Fibroblast of pulmonary artery (primary cell): ENCODE measurements at places on chromosomes 12 and 14.
A peak's percentile ranks its signal among the peaks of the same experiment; 100 is the strongest.

GRCh38 chr12:123062681-123063486 lies 82.4 kb downstream of the ARL6IP4 start:
- peak; percentile 52 for DNase-seq

DNA sequence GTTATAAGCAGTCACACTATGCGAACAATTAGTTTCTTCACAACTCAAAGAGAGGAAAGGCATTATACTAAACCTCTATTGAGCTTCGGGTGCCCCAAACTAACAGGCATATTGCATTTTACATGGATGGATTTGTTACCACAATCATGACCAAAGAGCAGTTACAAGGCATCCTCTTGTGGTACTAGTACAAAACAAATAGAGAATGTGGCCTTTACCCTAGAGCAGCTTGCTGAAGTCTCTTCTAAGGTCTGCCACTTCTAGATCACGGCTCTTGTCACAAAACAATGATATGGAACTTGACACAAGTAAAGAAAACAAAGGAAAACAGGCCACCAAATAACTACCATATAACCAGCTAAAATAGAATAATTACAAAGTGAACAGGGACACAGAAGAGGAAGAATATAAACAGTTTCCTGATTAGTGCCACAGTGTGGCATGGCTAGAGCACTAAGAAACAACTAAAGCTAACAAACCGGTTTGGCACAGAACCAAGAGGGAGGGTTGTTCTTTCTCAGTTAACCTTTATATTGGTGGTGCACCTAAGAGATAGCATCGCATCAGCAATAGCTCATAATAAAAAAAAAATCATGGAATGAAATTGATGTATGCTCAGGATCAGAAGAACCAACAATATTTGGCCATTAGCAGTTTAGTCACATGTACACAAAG lies 209.7 kb upstream of the ATP2B1 start:
- DNase-seq, result no peak

- DNase-seq, result peak; percentile 97
Observed at GRCh38 chr14:38255673-38256532, at the start of gene CLEC14A. Gene CLEC14A, minus strand, starts transcription at chr14:38256093. Its CDS starts 71 bp downstream, at chr14:38256022.

- DNase-seq, result no peak
Observed at GRCh38 chr12:29709054-29709453, 74.7 kb downstream of the TMTC1 start.

- DNase-seq, result no peak
Observed at GRCh38 chr12:132450418-132451171, 39.4 kb upstream of the FBRSL1 start.

DNA sequence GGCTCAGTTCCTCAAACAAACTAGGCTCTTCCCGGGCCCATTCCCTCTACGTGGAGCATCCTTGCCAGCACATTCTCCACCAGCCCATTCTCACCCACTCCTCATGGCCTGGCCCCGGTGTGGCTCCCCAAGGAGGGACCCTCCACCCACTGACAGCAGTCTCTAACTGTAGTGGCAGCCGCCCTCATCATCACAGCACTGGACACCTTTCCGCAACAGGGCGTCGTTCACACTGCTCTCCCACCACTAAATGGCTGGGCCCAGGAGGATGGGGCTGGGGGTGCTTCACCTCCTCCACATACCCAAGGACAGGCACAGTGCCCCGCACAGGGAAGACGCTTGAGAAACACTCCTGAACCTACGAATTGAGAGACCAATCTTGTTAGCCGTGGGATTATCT lies 123.0 kb downstream of the RIMBP2 start:
- DNase-seq, result no peak

DNA sequence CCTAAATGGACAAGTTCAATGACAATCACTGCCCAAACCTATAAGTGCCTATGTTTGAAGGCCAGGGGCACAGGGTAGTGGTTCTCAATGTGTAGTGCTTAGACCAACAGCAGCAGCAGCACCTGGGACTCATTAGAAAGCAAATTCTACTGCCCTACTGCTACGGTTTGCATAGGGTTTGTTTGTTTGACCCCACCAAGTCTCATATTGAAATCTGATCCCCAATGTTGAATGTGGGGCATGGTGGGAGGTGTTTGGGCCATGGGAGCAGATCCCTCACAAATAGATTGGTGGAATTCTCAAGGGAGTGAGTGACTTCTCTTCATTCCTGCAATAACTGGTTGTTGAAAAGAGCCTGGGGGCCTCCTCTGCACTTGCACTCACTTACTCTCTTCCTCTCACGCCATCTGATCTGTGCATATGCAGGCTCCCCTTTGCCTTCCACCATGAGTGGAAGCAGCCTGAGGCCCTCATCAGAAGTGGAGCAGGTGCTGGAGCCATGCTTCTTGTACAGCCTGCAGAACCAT lies 39.5 kb downstream of the PPM1H start:
- no peak for DNase-seq

GRCh38 chr14:26191123-26191522 lies 406.7 kb downstream of the NOVA1 start:
- DNase-seq, result peak; percentile 33

- DNase-seq, result no peak
Observed at GRCh38 chr12:53328043-53328435, 6.6 kb upstream of the AAAS start.

GRCh38 chr14:76926521-76927251 lies 100.5 kb downstream of the LRRC74A start:
- peak; percentile 78 for DNase-seq

DNA sequence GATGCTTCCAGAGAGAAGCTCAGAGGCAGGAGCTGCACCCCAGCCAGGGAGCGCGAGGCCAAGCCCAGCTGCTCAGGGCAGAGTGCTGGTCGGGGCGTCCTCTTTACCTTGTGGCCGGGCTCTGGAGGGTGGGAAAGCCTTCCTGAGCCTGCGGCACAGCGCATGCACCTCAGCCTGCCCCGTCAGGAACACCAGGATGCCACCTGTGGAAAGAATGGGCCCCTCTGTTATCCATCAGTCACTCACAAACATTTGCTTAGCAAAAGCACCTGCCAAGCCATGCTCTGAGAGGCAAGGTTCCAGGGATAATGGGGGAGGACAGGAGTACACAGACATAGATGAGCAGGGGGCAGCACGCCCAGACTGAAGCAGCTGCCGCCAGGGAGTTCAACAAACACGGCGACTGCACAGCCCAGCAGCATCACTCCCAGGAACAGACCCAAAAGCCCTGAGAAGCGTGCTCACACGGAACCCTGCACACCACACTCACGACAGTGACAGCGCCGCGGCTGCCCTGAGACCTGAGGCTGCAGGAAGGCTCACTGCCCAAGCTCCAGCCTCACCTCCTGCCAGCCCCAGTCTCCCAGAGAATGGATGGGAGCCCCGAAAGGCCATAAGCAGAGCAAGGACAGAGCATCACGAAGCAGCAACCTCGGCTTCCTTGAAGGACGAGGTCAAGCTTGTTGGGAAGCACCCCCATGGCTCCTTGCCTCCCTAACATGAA lies 21.8 kb downstream of the DHX37 start:
- DNase-seq, result no peak

- DNase-seq, result no peak
Observed at GRCh38 chr14:63911404-63911803, 58.6 kb downstream of the SYNE2 start.

DNA sequence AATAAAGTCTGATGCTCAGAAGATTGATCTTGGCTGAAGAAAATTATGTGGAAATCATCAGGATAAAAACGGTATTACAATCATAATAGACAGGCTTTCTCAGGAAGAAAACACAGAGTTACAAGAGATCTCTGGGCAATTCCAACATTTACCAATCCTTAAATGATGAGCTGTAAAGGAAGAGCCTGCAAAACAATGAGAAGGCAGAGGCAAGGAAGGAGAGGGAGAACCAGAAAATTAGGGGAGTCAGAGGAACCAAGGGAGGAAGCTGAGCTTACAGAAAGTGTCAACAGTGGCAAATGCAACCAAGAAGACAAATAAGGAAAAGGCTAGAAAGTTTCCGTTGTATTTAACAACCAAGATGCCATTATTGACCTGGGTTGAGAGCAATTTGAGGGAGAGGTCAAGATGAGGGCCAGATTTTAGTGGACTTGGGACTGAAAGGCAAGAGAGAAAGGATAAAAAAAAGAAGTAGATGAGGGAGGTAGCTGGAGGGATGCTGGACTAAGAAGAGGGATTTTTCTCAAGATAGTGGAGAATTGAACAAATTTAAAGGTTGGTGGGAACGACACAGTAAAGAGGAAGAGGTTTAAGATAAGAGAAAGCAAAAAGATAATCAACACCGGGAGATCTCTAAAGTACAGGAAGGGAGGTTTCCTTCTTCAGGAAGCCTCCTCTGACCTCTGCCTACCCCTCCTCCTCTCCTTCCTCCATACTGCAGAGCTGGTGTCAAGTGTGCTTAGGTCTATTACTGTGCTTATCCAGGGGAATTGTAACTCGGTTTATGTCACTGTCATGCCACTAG lies 116.9 kb downstream of the DUSP6 start:
- DNase-seq, result peak; percentile 53

DNA sequence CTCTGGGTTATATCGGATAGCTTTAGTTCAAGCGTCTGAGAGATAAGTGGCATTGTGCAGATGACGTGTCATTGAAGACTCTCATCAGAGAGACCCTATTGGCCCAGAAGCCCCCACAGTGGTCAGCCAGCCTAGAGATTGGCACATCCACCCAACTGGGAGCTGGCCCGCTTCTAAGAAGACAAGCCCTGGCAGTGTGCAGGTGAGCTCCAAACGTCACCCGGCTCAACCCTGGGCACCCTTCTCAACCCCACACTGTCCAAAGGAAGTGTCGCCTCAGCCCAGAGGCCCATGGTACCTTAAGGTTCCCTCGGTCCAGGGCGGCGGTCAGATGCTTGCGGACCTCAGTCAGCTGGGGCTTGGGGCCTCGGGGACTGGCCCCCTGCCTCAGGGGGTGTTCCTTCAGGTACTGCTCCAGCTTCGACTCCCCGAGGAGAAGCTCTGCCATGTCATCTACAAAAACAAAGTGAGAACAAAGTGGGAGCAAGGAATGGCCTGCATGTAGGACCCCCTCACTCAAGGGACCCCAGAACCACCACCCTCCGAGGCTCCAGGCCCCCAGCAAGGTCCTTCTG lies 30.3 kb downstream of the TTC7B start:
- DNase-seq, result no peak

- no peak for DNase-seq
Observed at GRCh38 chr12:46108721-46109120, 118.3 kb upstream of the SCAF11 start.

GRCh38 chr12:41311883-41312282 lies 123.8 kb downstream of the PDZRN4 start:
- DNase-seq, result no peak

DNA sequence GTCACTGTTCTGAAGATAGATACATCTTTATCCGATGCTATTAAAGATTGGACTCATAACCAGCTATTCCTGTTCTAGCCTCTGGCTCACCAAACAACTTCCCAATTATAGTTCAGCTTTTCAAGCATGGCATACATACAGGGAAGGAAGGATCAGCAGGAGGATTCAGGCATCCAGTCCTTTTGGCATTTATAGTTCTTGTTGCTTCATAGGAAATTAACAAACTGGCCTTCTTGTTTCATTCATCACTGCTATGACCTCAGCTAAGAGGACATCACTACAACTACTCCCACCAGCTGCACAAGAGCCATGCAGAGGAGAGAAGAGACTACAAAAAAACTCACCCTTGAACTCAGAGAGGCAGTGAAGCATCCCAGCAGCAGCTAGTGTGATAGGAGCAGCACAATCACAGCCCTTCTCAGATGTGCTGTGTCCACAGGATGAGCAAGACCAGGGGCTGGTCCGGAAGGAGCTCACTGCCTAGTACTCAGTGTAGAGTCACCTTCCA lies 100.5 kb downstream of the SPTSSA start:
- DNase-seq, result peak; percentile 82

DNA sequence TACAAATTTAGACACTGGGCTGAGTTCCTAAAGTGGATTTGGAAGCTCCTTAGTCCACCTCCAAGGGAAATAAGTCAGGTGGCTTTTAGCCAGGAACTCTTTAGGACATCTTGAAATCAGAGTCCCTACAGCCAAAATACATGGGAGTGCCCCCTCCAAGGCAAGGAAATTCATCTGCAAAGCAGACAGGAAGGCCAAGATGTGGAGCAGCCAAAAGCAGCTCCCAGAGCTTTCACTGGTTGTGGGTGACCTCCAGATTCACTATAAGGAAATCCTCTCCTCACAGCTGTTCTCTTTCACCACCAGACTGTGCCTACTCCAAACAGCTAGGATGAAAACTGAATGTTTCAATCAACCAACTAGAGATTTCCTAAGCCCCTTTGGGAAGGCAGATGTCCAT lies 6.6 kb downstream of the TTC9 start:
- DNase-seq, result no peak

DNA sequence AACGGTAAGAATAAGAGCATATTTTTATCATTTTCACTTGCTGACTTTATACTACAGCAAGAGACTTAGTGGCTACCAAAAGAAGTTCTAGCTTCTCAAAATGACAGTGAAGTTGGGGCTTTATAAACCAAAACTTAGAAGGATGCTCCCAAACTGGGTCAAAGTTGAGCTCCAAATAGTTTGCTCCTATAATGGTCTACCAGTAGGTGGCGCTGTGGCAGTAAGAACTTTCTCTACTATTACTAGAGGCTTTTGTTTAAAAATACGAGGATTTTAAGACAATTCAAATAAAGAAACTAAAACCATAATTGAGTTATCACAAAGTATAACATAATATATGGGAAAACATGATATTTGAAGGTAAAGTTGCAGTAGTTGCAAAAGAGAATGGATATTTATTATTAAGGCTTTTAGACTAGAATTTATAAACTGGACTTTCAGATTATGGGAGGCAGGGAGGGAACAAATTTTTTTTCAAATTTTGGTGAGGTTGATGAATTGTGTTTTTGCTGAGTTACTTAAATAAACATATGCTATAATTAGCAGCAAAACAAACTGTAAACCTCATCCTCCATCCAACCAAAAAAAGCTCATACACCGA lies 75.0 kb downstream of the TGFB3 start:
- peak; percentile 79 for DNase-seq

DNA sequence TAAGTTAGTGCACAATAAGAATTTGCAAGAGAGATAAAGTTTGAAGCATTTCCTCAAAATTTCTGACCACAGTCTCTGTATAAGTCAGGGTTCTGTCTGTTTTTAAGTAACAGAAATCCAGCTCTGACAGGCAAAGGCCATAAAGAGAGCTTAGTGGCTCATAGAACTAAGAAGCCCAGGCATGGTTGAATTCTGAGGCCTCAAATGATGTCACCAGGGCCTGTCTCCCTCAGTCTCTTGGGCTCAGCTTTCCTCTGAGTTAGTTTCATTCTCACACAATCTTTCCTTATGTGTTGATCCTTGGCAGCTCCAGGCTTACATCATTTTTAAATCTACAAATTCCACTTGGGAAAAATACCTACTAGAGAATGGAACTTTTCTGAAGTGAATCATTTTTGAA lies 173.4 kb upstream of the ATP2B1 start:
- peak; percentile 44 for DNase-seq

DNA sequence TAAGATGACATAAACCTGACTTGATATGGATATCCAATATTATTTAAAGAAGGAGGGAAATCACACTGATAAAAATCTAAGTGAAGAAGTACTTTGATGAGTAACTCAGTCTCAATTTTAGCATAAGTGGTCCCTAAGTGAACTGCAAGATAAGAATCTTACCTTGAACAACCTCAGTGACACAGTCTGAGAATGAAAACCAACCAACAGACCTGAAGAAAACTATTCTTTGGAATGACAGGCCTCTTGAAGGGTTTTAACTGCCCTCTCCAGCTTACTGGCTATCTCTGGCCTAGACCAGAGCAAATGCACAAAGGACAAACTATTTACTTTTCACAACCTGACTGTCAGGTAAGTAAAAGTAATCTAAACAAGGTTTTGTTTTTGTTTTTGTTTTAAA lies 44.7 kb downstream of the CPM start:
- DNase-seq, result no peak

GRCh38 chr14:103199124-103199523 lies 75.9 kb downstream of the TNFAIP2 start:
- peak; percentile 62 for DNase-seq
